ENCODE measurements at places on chromosomes 5 and 9.

DNA sequence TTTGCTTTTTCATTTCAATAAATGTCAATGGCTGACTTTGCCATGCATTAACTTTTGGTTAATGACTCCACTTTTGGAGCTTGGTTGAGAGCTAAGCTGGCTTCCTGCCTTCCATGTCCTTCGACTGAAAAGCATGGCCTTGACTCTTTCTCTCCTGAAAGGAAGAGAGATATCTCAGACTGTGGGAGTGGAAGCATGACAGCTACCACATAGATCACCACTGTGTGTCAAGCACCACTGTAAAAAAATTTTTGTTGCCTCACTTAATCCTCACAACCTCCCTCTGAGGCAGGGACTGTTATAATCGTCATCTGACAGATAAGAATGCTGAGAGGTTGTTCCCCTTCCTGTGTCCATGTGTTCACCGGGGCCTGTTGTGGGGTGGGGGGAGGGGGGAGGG, 184.8 kb downstream of the RORB start:
- DNase-seq: no peak

DNA sequence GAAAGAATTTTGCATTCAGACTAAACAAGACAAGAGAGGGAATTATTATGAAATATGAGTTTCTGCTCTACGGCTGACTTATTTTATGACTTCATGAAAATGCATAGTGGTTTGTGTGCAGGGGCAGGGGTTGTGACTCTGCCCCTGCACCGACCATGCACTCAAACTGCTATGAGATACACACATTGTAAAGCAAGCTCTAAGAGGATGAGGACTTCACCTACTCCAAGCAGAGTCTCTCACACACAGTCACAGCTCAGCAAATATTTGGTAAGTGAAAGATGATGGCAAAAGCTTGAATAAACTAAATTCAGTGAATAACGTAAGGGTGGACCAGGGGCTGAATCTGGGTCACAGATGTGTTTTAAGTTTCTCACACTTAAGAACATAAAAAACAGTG, 542.9 kb downstream of the PRELID2 start:
- no peak for DNase-seq

DNA sequence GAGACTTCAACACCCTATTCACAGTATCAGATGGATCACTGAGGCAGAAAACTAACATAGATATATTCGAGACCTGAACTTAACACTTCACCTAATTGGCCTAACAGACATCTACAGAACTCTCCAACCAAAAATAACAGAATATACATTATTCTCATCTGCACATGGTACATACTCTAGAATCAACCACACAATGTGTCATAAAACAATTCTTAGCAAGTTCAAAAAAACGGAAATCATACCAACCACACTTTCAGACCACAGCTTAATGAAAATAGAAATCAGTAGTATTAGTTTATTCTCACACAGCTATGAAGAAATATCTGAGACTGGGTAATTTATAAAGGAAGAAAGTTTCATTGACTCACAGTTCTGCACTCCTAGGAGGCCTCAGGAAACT, 387.9 kb downstream of the DEPDC1B start:
- DNase-seq: no peak

- DNase-seq: no peak
Observed at GRCh38 chr9:126417043-126417442, 90.4 kb downstream of the MVB12B start.

- no peak for DNase-seq
Observed at GRCh38 chr5:51156838-51157237, 226.4 kb upstream of the ISL1 start.

DNA sequence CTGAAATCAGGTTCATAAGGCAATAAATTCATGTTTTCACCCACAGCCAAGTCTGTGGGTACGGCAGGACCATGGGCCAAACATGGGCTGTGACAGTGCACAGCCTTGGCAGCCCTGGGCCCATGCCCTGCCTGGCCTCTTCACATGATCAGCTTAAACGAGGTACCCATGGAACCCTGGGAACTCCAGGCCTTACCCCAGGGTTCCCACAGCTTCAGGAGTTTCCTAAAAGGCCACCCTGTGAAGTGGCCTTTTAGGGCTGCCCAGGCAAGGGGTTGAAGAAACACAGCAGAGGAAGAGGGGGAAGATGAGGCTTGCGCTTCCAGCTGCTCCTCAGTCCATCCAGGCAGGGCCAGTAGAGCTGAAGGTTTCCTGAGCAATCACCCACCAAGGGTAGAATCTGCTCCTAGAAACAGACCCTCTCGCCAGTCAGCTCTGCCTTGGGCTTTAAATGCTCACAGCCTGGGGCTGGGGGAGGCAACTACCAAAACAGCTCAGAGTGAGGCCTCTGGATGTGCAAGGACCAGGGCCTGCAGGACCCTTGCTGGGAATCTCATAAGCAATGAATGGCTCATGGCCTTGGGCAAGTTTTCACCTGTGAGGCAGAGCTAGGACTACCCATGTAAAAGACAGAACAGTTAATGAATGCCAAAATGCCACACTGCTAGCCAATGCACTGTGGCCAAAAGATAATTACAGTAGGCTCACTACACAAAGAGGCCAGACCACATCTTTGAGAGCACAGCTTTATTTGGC, 79.3 kb upstream of the LRRTM2 start:
- DNase-seq: no peak

Data from activated CD8-positive, alpha-beta memory T cell treated with anti-CD3 and anti-CD28 coated beads for 1 hour (primary cell).